ENCODE measurements at places on chromosomes 1 and 21.

GRCh38 chr1:152870831-152871730 lies 7.0 kb upstream of the SMCP start:
- no peak for DNase-seq

GRCh38 chr1:41613689-41614574 lies 129.4 kb upstream of the EDN2 start:
- no peak for DNase-seq

- DNase-seq = peak; percentile 35
Measured at GRCh38 chr1:246566813-246567645, 773 bp downstream of the CNST start.

DNA sequence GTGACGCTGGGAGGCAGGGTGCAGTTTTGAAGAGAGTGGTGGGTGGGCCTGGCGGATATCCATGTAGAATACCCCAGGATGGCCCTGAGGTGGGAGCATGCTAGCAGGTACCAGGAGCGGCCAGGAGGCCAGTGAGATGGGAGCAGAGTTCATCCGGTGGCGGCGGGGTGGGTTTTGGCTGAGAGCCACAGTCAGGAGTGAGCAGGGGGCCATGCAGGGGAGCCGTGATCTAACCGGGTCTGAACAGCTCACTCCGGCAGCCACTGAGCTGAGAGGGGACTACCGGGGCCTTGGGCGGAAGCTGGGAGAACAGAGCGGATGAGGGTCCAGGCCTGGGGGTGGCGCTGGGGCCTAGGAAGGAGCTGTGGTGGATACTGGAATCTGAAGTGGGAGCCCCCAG lies 47.6 kb upstream of the LRP8 start:
- no peak for DNase-seq

- DNase-seq = peak; percentile 52
Measured at GRCh38 chr1:59638231-59638711, 176.5 kb upstream of the HOOK1 start.

GRCh38 chr1:53942127-53942957 lies 3.2 kb downstream of the IFT25 start:
- no peak for DNase-seq

GRCh38 chr1:154405747-154406571 lies 816 bp downstream of the IL6R start:
- peak; percentile 82 for DNase-seq
